CD4-positive, alpha-beta T cell treated with Interleukin-17A for 4 hours (primary cell): ENCODE measurements at places on chromosomes 3 and 15.

GRCh38 chr3:76122007-76122406 lies 336.7 kb upstream of the ZNF717 start:
- DNase-seq: no peak

- DNase-seq: no peak
Measured at GRCh38 chr3:133404920-133405319, 5.1 kb downstream of the BFSP2 start.

- DNase-seq: no peak
Measured at GRCh38 chr3:189530822-189531221, 100.4 kb upstream of the TP63 start.

DNA sequence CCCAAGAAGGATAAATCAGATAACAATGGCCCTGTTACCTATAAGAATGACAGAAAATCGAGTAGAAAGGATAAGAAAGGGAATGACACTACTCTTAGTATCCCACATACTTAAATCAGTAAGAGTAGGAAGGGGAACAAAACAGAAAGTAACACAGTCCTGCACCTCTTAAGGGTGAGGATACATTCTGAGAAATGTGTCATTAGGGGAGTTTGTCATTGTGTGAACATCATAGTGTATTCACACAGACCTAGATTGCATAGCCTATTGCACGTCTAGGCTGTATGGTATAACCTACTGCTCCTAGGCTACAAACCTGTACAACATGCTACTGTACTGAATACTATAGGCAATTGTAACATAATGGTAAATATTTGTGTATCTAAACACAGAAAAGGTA lies 142.6 kb downstream of the PLCH1 start:
- DNase-seq: no peak

GRCh38 chr15:100707229-100707628 lies 104.8 kb downstream of the ASB7 start:
- DNase-seq: no peak

DNA sequence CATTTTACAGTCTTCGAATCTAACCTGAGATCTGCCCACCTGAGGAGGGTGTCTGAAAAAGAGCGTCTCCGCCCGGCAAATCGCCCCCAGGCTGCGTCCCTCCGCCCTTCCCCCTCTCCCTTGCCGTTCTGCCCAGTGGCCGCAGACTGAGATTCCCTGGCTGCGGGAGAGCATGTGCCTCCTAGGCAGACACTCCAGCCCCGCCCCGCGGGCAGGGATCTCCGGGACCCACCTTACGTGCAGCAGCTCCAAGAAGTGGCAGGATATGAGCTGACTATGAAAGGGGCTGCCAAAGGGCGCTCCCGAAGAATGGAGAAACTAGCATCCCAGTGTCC lies 2.7 kb upstream of the WNT5A start:
- DNase-seq: no peak

DNA sequence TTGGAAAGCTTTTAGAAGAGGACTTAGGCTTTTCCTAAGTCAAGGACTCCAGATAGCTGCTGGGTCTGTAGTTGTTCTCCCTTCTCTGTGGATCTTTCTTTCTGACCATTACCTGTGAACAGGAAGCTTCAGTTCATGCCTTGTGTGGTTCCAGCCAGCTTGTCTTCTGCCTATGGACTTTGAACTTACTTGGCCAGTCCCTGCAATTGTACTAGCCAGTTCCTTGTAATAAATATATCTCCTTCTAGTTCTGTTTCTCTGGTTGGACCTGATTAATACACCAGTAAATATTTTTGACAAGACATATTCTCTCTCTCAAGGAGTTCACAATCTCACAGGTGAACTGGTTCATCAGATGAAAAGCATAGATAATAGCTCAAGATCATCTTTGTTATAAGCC lies 341.3 kb upstream of the DPPA4 start:
- DNase-seq: no peak
